ENCODE measurements at places on chromosomes 3 and 15. TPM values are rescaled to one million over a fixed set of nuclear protein-coding genes. Genes with fewer than 3 reads are reported as not detected.

DNA sequence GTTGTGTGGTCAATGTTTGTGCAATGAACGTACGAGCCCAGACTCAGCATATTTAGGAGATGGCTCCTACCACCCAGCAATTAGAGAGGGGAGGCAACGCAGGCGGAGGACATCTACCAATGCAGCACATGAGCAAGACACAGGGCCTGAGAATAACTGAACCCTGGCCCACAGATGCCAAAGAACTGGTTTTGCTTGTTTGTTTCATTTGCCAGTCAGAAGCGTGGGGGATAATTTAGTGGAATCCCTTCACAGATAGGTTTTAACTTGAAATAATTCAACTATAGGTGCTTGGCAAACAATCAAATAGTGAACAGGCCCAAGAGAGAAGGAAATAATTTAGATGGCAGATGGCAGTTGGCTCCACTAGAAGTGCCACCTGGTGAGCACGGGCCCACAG lies 54.8 kb downstream of the LIPC start:
- DNase-seq = no peak

GRCh38 chr3:42696356-42697288 lies 6.0 kb downstream of the HHATL start:
- no peak for DNase-seq

GRCh38 chr15:53580366-53580765 lies 179.1 kb downstream of the WDR72 start:
- no peak for DNase-seq

DNA sequence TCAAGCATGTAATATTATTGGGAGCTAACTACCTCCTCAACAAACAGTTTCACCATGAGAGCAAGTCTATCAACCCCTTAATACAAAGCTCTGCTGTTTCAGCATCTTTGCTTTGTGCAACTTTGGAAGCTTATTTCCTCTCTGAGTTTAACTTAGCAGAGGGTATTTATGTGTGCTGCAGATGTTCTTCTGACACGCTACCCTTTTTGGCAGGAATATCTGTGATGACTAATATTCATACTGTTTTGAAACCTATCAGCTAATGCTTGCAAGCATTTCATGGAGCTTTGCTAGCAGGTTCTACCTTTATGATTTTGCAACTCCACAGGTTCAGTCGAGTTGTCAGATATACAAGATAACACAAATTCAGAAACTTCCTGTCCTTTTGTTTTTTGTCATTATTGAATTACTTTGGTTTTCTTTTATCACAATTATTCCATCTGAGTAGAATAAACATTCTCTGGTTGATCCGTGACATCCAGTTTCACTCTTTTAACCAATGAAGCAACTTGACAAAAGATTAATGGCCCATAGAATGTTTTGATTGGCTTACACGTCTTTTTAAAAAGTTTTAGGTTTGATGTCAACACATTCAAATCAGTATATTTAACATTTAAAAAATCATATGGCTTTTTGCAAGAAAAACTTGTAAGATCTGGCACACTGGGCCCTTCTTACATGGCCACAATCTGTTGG lies 1.7 kb upstream of the SLC9A9 start:
- DNase-seq = no peak

DNA sequence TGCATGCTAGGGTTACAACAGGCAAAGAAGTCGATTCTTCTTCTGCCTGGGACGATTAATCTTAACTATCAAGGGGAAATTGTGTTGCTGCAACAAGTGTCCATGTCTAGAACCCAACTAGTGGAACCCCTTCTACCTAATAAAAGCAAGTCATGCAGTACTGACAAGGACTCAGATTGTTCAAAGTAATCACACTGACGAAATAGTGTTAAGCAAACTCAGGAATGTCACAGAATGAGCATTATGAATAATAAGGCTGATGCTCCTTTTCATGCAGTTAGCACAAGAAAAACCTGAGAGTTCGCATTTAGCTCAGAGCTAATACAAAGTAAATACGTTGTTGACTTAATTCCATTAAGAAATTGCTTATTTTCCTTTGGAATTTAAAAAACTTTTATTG lies 47.5 kb upstream of the TRIM42 start:
- DNase-seq = no peak

DNA sequence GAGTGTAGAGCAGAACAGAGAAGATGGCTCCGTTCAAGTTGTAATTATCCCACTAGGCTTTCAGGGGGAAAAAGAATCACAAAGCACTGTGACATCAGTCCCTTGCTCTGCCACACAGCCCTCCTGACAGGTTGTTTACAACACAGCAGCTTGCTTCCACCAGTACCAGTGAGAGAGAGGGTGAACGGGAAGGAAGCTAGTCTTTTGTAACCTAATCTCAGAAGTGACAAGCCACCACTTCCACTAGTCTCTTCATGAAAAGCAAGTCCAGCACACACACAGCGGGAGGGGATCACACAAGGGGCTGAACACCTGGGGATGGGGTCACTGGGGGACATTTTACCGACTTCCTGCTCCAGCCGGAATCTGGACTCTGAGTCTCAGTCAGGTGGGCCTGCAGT lies 86.3 kb downstream of the FAM81A start:
- peak; percentile 49 for DNase-seq

DNA sequence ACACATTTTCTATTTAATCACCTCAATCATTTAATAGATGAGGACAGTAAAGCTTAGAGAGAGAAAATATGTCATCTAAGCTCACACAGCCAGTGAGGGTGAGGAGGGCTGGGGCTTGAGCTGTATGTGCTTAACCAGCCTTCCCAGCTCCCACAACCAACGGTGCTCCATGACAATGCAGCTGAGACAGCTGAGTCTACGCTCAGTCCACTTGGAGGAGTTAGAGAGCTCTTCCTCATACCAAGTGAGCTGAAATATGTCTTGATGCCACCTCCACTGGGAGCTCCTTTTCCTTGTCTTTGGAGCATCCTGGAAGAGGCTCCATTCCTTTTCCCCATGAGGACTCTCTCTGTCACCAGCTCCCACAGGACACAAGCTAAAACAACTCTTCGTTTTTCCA lies 9.3 kb downstream of the HOMER2 start:
- no peak for DNase-seq

DNA sequence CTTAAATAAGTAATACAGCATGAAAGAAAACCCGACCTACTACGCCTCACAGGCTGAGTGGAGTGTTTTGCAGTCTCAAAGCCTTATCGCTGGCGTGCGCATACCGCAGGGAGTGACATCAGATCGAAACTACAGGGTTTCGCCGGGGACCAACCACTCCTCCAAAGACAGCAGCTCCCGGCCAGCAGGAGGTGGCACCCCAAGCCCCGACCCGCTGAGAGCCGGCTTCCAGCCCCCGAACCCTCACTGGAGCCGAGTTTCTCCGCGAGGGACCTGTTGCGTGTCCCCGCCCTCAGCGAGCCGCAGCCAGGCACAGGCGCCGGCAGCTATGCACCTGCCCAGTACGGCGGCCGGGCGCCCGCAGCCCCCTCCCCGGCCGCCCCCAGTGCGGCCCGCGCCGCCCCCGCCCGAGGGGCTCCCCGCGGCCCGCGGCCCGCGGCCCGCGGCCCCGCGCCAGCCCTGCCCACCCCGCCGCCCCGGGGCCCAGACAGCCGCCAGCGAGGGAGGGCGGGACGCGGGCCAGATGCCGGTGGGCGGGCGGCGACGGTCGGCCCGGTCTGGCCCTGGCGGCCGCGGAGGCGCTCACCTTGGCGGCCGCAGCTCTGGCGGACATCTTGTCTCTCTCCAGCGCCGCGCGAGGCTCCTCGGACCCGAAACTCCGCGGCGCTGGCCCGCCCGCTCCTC lies 710 bp downstream of the TJP1 start:
- no peak for DNase-seq

DNA sequence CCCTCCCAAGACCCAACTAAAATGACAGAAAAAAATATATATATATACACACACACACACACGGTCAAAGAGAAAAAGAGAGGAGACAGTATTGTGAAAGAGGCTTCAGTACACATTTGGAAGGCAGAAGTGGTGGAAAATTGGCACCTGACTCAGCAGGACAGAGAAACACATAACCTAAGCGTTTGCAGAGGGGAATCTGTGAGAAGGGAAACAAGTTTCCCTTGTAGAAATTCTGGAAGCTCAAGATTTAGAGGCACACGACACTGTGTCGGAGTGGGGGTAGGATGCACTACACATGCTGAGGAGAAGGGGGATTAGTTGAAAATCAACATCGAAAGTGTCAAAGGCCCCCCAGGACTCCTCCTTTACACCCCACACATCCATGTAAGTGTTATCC lies 53.1 kb downstream of the PAK2 start:
- DNase-seq = no peak

- DNase-seq = no peak
These were observed 59.9 kb downstream of the CGNL1 start for GRCh38 chr15:57436166-57436565.

DNA sequence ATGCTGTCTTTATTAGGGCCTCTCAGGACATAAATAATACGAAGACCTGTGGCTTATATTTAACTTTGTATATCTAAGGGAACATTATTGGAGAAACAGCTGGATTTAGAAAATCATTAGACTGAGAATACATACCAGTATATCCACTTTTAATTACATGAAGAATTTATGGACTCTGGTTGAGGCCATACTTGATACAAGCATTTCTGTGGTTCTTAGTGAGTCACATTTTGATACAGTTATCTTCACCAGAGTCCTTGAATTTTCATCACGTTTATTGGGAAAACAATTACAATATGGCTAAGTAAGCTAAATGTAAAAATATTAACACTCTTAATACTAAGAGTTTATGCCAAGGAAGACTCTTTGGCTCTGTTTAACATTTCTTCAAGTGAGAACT lies 9.9 kb downstream of the KIF23 start:
- DNase-seq = no peak

DNA sequence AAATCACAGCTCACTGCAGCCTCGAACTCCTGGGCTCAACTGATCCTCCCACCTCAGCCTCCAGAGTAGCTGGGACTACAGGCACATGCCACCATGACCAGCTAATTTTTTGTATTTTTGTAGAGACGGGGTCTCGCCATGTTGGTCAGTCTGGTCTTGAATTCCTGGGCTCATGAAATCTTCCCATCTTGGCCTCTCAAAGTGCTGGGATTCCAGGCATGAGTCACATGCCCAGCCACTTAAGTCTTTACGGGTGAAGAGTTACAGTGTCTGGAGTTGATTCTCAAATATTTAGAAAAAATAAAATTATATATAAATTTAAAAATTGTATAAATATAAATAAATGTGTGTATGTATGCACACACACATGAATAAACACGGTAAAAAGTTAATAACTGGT lies 14.5 kb upstream of the KBTBD12 start:
- no peak for DNase-seq

DNA sequence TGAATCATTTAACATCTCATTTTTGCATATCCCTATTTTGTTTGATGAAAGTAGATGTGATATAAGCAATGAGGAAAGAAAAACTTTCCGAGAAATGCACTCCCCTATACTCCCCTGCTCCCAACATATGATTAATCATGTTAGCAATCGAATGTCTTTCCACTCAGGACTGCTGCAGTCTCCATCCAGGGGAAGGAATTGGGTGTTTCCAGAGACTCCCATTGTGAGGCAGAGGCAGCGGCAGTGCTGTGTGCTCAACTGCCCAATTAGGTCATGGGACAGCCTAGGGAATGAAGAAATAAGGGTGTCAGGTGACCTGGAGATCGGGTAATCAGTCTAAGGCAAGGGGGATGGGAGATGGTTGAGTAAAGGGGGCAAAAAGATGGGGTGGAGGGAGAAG lies 268.6 kb upstream of the MEIS2 start:
- no peak for DNase-seq

GRCh38 chr3:170178651-170179050 lies 2.9 kb downstream of the PHC3 start:
- DNase-seq = peak; percentile 38

DNA sequence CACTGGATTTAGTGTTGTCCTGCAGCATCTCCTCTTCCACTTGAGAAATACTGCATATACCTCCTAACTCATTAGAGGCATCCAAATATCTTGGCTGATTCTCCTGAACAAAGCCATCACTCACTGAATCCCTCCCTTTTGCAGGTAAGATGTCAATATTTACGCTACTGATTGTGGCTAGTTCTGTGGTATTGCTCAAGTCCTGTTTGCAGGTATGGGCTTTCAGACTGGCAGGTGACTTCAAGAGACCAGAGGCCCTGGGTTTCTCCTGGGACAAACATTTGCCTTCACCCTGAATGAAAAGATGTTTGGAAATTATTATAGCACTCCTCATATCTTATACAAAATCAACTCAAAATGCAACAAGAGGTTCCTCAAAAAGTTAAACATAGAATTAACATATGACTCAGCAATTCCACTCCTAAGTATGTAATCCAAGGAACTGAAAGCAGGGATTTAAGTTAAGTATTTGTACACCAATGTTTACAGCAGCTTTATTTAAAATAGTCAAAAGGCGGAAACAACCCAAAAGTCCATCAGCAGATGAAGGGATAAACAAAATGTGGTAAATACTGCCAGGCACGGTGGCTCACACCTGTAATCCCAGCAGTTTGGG lies 18.6 kb downstream of the NEK4 start:
- no peak for DNase-seq

DNA sequence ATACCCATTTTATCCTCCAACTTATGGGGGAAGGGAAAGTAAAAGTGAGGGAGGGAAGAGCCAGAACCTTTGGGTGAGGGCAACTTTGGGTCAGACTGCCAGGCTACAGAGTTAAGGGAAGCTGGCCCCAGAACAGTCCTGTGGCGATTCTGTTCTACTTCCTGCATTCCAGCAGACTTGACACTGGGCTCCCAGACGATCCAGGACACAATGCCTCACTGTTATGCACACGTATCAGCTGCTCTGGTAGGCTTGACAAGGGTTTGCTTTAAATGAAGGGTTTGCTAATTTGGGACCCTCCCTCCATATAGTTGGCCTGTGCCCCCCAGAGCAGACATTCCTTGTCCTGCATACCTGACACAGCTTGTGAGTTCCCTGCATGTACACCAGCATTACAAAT lies 10.7 kb downstream of the GORASP1 start:
- DNase-seq = no peak

GRCh38 chr3:20878691-20879090 lies 692.7 kb upstream of the SGO1 start:
- no peak for DNase-seq

DNA sequence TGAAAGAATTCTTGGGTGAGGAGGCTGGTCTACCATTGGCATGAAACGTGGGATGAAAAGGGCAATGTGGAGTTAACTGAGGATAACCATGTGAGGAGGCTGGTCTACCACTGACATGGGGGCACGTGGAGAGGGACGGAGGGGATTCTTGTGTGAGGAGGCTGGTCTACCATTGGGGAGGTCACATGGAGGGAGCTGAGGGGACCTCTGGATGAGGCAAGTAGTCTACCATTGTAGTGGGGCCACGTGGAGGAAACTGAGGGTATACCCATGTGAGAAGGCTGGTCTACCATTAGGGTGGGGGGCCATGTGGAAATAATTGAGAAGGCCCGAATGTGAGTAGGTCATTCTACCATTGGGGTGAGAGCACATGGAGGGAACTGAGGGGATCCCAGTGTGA lies 154.1 kb downstream of the FBLN2 start:
- no peak for DNase-seq

GRCh38 chr15:67818464-67818863 lies 6.8 kb upstream of the SKOR1 start:
- DNase-seq = no peak

GRCh38 chr15:90249203-90249863 lies at the start of gene TTLL13:
Gene TTLL13 (plus strand): TSS chr15:90249556. CDS start chr15:90250631, 1,075 bp downstream.
- DNase-seq = peak; percentile 65

The ZNF860 gene
- total RNA-seq = 22.2 TPM

The FETUB gene
- total RNA-seq = not detected

The GABRA5 gene
- not detected for total RNA-seq

The CSTA gene
- 0.70 TPM for total RNA-seq

The MEIS2 gene
- 31.0 TPM for total RNA-seq

The ONECUT1 gene
- total RNA-seq = 0.52 TPM

The CPLX3 gene
- 1.5 TPM for total RNA-seq

The WDR93 gene
- not detected for total RNA-seq

The RETNLB gene
- total RNA-seq = not detected

The ACTC1 gene
- not detected for total RNA-seq

The MAGI1 gene
- 1.0 TPM for total RNA-seq

The PLA2G4D gene
- total RNA-seq = not detected

The PLSCR2 gene
- total RNA-seq = not detected

All from OCI-LY7 (cell line).